ENCODE measurements at places on chromosomes 13 and 19. TPM values are rescaled to one million over a fixed set of nuclear protein-coding genes. Genes with fewer than 3 reads are reported as not detected.

PROZ gene
- not detected for total RNA-seq

CATSPERD gene
- not detected for total RNA-seq

NOVA2 gene
- 7.9 TPM for total RNA-seq

PRR19 gene
- total RNA-seq = not detected

SHD gene
- total RNA-seq = not detected

PTH2 gene
- not detected for total RNA-seq

HCN2 gene
- 0.10 TPM for total RNA-seq

TSKS gene
- total RNA-seq = 2.7 TPM

DHX34 gene
- 7.7 TPM for total RNA-seq

COG3 gene
- total RNA-seq = 27.9 TPM

ADAT3 gene
- 3.6 TPM for total RNA-seq
